ENCODE measurements at places on chromosomes 5 and 9.

- DNase-seq, result no peak
These were observed 80.9 kb downstream of the KIF4B start for GRCh38 chr5:155094455-155094854.

- DNase-seq, result no peak
These were observed 311.0 kb downstream of the NSG2 start for GRCh38 chr5:174356536-174356935.

GRCh38 chr5:143251190-143251589 lies 152.3 kb downstream of the NR3C1 start:
- no peak for DNase-seq

- no peak for DNase-seq
These were observed 115.3 kb downstream of the TLE4 start for GRCh38 chr9:79687131-79687447.

GRCh38 chr5:140674211-140674610 lies 835 bp upstream of the DND1 start:
- DNase-seq, result no peak

Data from NCI-H524 treated with DMSO at 0.1 percent for 48 hours (cell line).